Stimulated activated CD4-positive, alpha-beta T cell treated with anti-CD3 and anti-CD28 coated beads, Interleukin-15, amount 100 ng/mL, for 1 hour (primary cell): ENCODE measurements at places on chromosomes 13 and 19.

DNA sequence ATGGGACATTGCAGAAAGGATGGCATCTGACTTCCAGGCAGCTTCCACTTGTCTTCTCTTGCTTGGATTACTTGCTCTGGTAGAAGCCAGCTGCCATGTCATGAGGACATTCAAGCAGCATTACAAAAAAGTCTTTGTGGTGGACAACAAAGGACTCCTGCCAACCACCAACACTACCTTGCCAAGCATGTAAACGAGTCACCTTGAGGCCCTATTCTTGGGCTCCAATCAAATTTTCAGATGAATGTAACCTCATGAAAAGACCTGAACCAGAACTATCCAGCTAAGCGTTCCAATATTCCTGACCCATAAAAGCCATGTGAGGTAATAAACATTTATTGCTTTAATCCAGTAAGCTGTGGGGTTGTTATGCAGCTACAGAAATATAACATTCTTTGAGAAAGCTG lies 12.5 kb downstream of the PROSER1 start:
- no peak for DNase-seq

DNA sequence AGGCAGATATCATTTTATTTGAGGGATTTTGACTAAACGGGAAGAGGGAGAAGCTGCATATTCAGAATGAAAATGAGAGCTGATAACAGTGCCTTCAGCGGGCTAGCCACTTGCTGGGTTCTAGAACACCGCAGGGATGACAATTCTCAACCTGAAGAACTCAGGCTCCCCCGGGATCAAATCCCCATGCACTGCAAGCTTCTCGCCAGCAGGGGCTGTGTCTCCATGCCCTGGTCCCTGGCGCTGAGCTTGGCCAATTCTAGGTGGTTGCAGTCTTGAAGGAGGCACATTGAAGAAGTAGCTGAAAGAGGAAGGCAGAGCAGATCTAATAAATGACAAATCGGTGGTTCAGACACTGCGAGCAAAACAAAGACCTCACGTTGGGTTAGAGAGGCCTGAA lies 128.7 kb downstream of the UQCRFS1 start:
- DNase-seq = no peak

DNA sequence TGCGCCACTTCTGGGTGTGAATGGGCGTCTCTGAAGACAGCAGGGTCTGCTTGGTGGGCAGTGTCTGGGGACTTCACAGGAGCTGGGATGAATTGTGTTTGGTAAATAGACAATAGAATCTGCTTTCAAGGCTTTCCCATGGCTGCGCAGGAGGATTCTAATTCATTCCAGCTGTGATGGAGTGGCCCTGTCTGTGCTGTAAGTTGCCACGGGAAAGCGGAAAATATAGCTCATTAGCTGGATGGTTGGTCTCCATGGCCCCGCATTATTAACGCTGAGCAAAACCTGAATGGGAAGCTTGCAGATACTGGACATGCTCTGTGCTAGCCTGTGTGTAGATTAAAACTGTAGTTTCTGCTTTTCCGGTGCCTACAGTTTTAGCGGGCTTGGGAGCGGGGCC lies 15.6 kb upstream of the C1QTNF9 start:
- DNase-seq = no peak

DNA sequence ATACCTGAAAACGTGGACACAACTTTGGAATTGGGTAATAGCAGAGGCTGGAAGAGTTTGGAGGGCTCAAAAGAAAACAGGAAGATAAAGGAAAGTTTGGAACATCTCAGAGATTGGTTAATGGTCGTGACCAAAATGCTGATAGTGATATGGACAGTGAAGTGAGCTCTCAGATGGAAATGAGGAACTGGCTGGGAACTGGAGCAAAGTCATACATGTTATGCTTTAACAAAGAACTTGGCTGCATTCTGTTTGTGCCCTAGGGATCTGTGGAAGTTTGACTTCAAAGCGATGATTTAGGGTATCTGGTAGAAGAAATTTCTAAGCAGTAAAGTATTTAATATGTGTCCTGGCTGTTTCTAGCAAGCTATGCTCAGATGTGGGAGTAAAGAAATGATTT lies 136.2 kb downstream of the DNAJC3 start:
- DNase-seq = no peak

- no peak for DNase-seq
Observed at GRCh38 chr13:50914176-50914700, 4.6 kb downstream of the RNASEH2B start.

DNA sequence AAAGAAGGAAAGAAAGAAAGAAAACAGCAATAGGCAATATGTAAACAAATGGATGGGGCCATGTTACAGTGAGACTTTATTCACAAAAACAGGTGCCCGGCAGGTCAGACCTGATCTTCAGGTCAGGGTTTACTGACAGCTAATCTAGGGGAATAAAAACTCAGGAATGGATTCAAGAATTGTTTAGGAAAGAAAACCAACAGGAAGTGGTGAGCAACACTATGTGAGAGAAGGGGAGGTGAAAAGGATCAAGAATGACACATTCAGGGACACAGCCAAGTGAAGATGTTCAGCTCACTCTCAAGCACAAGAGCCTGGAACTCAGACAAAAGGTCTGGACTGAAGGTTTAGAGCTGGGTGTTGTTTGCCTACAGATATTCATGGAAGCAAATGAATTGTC lies 244.5 kb downstream of the EFNB2 start:
- DNase-seq = no peak

DNA sequence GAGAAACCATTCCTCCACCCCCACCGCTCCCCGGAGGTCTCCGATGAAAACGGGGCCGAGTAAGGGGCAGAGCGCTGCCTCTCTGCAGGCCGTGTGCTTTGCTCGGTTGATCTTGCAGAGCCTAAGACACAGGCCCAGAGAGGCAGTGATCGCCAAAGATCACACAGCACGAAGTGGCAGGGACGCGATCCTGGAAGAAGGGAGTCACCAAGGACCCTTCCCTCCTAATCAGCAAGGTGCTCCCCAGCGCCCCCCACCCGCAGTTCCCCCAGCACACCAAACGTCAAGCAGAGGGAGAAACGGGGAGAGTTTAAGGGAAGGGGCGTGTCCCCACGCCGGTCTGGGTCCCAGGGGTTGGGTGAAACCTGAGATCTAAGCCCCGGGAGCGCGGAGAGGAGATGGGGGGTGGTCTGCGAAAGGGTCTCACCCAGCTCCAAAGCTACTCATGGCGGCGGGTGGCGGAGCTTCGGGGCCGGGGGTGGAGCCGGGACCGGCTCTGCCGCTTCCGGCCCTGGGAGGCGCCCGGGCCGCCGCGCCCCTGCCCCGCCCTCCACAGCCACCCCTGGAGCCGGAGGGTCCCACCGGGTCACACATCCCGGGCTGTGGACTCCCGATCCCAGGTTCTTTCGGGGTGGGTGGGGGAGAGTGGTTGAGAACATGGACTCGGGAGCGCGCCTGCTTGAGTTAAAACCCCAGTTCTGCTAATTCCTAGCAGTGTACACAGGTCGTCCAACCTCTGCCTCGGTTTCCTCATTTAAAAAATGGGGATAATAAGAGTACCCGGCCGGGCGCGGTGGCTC lies at the start of gene EML2:
Gene EML2 (minus strand): TSS at position 468 of the 800 bp plus-strand sequence. CDS start 21 bp downstream, at position 447.
- DNase-seq = peak; percentile 41

DNA sequence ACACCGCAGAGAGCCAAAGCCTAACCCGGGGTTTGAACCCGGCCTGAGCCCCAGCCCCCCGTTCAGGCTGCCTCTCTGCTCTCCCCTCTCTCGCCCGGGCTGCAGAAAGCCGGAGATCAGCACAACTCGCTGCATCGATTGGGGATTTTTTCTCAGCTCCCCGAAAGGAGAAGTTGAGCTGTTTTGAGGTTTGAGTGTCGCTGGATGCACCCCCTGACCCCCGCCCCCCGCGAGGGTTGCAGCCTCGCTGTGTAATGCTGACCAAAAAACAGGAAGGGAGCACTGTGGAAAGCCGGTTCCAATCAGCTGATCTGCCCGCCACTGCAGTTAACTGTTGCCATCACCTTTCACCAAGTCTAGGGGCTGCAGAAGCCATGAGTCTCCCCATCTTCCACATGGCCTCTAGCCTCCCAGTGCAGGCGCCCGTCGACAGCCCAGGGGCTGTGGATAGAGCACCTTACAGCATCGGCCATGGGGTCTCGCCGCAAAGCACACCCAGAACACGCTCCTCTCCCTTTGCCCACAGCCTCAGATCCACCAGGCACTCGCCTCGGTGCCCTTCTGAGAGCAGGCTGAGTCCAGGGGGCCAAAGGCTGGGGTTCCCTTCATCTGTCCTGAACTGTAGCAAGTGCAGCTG lies 34.5 kb downstream of the MYO9B start:
- no peak for DNase-seq

DNA sequence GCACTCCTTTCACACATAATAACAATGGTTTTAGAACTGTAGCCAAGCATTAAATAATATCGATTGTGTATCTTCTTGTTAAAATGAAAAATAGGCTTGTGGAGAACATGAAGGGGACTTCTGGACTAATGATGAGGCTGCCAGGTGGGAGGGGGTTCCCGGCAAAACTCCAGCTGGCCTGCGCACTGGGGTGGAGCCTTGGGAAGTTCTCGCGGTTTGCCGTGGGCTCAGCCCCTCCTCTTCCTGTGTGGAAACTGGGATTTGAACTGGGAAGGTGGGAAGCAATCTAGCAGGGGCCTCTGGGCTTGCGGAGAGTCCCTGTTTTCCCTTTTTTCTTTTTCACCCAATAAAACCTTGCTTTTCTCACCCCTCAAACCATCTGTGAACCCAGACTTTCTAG lies 113.7 kb upstream of the SLITRK1 start:
- no peak for DNase-seq

DNA sequence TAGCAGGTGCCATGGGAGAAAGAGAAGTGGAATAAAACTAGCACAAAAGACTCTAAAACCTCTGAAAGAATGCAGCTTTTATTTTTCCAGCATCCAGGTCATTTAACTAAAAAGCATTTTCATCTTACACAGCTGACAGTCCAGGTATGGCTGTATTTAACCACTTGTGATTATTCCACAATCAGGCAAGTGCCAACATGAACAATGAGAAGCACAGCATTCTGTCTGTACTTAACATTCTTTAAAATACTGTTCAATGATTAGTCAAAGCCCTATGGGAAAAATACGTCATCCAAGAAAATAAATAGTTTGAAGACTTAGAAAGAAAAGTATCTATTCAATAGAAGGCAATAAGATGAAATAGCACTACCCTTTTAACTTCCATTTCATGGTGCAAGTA lies 246.9 kb downstream of the LIG4 start:
- no peak for DNase-seq

- no peak for DNase-seq
Observed at GRCh38 chr13:76000131-76000530, 364.0 kb downstream of the LMO7 start.

DNA sequence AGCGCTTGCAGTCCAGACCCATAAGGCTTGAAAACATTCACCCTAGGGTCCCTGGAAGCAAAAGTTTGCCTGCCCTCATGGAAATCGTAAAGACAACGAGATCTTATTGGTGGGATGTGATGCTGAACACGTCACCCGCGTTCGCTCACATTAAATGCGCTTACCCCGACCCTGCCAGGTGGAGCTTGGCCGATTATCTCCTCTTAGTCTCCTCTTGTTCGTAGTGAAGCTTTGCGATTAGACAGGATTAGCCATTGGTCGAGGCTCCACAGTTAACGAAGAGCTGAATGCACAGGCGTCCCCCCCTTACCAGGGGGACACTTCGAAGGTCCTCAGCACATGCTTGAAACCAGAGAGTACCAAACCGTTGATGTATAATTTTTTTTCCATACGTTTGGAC lies 16.0 kb upstream of the KDM4B start:
- no peak for DNase-seq

GRCh38 chr13:99356262-99357091 lies 49.3 kb upstream of the GPR183 start:
- DNase-seq = no peak

DNA sequence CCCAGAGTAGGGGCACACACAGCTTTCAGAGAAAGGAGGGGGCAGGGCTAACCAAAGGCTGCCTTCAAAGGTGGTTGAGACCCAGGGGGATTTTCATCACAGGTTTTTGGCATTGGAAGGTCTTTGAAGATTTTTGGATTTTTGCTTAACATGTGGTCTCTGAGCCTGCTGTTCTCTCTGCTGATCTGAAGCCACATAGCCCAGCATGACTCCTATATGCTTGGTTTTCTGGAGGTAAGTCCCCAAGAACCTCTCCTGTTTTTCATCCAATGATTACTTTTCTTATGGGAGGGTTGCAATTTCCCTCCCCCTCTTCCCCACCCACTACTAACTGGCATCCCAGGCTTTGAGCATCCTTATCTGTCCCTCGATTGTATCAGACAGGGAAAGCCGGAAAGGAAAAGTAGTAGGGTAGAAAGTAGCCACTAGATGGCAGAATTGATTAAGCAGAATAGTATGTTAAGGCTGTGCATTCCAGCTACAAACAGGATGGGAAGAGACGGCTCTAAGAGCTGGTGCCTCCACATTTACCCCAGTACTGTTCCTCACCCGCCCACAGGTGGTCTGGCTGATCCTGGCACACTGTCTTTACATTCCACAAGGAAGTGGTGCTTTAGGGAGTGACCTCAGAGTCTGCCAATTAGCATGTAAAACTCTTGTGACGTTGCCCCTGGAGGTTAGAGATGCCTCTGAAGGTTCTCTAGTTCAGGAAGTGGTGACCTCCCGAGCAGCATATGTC lies 218.9 kb upstream of the EDNRB start:
- no peak for DNase-seq

- DNase-seq = no peak
Observed at GRCh38 chr19:30276011-30276882, 95.9 kb upstream of the ZNF536 start.

DNA sequence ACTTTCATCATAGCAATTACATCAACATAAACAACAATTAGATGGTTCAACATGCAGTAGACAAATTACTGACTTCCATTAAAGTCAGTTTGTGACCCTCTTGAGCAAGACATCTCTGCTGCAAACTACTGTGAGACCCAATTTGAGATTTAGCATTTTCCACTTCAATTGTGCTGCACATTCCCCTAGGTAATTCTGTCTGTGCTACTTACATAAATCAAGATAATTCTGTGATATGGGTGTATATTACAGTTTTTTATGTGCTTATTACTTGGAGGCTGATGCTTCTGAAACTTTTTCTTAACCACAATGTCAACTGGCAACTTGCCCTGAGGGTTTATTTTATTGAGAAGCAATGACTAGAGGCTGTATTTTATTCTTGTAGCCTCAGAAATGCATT lies 1714.4 kb downstream of the OLFM4 start:
- DNase-seq = no peak

DNA sequence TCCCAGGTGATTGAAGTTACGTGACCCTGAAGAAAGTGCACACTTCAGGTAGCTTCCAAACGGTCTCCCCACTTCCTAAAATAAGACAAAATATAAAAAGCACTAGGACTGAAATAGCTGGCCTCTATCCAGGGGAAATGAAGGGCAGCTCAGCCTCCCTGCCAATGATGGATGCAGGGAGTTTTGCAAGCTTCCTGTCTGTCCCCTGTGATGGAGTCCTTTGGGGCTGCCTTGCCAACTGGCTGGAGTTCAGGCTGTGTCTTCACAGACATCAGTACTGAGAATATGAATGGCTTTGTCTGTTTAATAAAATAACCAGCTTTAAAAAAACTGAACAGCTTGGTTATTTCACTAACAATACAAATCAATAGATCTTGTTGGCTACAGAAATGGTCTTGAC lies 101.4 kb upstream of the GPR12 start:
- DNase-seq = no peak

GRCh38 chr13:71087006-71087405 lies 780.0 kb downstream of the DACH1 start:
- no peak for DNase-seq
